ENCODE measurements at places on chromosomes 7 and 10.

DNA sequence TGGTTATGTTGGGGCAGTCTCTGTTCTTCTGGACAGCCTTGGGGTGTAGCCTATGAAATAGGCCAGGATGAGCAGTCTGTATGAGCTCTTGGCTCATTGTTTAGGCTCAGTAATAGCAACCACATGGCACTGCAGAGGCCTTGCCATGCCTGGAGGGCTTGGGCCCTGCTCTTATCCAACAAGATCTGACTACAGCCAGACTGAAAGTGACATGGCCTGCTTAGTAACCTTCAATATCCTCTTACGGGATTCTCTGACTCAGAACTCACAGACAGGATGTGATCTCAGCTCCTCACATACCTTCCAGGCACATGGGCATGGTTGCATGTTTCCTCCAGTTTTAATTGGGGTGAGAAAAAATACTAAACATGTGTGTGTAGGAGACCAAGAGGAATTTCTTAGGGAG, 289.3 kb downstream of the PTEN start:
- DNase-seq, result no peak

GRCh38 chr10:62916141-62916603, 100.0 kb upstream of the EGR2 start:
- DNase-seq, result no peak

- DNase-seq, result no peak
Observed at GRCh38 chr10:58330431-58330830, 4.4 kb upstream of the UBE2D1 start.

- DNase-seq, result no peak
Observed at GRCh38 chr7:82740246-82740848, 296.8 kb upstream of the CACNA2D1 start.

- no peak for DNase-seq
Observed at GRCh38 chr10:11113156-11113555, 95.5 kb downstream of the CELF2 start.

DNA sequence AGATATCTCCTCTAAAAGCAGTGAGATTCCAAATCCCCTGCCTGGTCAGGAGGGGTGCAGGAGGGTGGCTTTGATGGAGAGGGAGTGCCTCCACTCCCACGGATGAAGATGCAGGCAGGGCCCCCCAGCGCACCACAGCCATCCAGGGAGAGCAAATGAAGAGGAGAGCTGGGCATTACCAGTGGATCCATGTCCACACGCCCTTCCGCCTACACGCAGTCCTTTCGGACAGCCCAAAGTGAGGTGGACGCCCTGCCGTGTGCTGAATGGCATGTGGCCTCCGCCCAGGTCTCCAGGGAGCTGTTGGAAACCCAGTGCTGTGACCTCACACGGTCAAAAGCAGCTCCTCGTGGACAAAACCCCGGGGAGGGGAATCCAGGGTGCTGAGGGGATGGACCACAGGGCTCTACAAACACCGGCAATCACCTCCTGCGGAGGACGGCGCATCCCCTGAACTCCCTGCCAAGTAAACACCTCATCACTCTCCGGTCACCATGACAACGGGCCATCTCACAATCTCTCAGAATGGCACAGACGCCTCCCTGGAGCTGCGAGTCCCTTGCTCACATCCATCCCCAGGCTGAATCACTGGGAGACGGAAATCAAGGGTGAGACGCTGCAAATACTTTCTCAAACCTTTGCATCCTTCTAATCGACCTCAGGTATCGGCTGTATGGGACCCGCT, 35.0 kb upstream of the DNAAF5 start:
- no peak for DNase-seq

DNA sequence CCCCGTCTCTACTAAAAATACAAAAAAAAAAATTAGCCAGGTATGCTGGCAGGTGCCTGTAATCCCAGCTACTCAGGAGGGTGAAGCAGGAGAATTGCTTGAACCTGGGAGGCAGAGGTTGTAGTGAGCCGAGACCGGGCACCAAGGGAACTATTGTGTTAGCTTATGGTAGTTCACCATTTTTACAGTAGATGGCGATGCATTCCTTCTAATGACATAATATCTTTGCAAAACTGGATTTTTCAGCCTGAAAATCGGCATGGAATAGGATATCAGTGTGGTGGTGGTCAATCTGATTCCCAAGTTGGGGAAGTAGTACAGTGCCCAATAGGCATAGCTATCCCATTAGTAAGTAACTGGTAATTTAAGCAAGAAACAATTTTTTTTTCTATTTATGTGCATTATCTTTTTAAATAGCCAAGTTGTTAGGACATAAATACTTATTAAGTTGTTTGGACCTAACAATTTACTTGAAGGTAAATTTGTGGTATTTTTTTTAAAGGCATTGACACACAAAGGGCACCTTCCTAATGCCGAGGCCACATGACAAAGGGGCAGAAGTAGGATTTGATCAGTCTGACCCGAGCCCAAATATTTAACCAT, 17.6 kb upstream of the IMPDH1 start:
- DNase-seq, result no peak

DNA sequence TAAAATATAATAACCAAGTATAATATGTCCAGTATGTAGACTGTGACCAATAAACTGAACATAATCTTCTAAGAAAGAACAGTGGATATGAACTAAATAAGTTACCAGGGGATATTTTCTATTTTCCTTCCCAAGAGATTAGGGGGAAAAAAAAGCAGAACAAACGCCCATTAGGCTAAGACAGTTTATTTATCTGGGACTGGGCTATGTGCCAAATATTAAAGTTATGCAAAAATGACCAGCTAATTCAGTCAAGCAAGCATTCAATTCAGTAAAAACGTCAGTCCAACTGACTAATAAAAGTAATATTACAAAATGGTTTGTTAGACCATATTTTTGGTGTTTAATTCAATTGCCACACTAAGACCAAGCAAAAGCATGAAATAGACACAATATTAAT, 122.2 kb downstream of the TSPAN12 start:
- DNase-seq, result no peak

DNA sequence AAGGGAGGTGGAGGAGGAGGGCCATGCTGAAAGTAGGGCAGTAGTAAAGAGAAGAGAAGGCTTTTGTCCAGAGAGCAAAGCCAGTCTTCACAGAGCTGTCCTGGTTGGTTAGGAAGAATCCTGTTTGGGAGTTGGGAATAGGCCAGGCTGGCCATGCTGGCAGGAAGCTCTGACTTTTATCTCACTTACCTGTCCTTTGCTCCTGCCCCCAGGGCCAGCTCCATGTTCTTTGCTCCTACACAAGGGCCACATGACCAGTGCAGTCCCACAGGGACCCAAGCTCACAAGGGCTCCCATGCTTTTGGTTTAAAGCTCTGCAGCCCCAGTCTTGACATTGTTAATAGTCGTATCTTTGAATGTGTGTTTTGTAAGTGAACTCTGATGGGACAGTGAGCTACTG, 161.6 kb upstream of the KMT2E start:
- DNase-seq, result no peak

DNA sequence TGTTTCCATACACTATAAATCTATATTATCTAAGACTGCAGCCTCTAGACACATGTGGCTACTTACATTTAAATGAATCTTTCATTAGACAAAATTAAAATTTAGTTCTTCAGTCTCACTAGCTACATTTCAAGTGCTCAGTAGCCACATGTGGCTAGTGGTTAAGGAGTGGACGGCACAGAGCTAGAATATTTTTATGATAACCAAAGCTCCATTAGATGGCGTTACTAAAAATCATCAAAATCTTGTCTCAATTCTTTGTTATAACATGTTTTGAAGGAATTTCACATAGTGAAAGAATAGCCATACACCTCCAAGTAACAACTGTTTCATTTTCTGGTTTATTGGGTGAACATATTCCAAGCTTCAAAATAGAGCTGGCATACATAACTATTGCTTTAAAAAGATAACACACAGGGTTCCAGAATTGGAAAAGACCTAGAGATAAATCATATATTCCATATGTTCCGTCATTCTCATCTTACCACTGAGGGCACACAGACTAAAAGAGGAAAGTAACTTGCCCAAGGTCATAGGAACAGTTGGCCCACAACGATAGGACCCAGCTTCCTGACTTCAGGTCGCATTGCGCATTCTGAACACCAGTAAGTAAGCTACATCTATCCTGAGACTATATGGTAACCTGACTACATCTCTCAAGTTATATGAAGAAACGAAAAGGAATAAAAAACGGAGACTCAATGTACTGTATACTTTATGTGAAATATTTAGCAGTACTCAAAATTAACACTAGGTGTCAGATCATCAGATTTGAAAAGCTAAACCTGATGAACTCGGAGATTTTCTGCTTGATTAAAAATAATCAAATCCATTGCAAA, 66.6 kb downstream of the CAV1 start:
- DNase-seq, result no peak

GRCh38 chr10:27143686-27144085, 10.5 kb downstream of the YME1L1 start:
- DNase-seq, result no peak

- DNase-seq, result no peak
Observed at GRCh38 chr7:50988465-50988864, 205.8 kb upstream of the GRB10 start.

DNA sequence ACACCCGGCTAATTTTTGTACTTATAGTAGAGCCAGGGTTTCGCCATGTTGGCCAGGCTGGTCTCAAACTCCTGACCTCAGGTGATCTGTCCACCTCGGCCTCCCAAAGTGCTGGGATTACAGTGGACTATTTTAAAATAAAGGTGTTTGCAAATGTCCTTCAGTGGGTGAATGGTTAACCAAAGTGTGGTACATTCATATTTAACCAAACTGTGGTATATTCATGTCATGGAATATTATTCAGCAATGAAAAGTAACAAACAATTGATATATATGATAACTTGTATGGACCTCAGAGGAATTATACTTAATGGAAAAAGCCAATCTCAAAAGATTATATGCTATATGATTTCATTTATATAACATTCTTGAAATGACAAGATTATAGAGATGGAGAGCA, 190.0 kb downstream of the CREB5 start:
- DNase-seq, result no peak

GRCh38 chr7:128203047-128203491, 38.0 kb upstream of the LEP start:
- no peak for DNase-seq

- DNase-seq, result no peak
Observed at GRCh38 chr10:90321132-90321816, 536.6 kb downstream of the HTR7 start.

GRCh38 chr10:71667387-71667752, 52.2 kb downstream of the C10orf105 start:
- no peak for DNase-seq

GRCh38 chr7:18123508-18124239, 96.0 kb upstream of the PRPS1L1 start:
- DNase-seq, result no peak
